ENCODE measurements at places on chromosomes 4 and X. TPM values are rescaled to one million over a fixed set of nuclear protein-coding genes. Genes with fewer than 3 reads are reported as not detected.

Gene LNX1
- not detected for total RNA-seq

- no peak for DNase-seq
Measured at GRCh38 chr4:16505726-16506125, 279.5 kb upstream of the TAPT1 start.

GRCh38 chr4:156362581-156362980 lies 408.9 kb upstream of the CTSO start:
- DNase-seq: no peak

DNA sequence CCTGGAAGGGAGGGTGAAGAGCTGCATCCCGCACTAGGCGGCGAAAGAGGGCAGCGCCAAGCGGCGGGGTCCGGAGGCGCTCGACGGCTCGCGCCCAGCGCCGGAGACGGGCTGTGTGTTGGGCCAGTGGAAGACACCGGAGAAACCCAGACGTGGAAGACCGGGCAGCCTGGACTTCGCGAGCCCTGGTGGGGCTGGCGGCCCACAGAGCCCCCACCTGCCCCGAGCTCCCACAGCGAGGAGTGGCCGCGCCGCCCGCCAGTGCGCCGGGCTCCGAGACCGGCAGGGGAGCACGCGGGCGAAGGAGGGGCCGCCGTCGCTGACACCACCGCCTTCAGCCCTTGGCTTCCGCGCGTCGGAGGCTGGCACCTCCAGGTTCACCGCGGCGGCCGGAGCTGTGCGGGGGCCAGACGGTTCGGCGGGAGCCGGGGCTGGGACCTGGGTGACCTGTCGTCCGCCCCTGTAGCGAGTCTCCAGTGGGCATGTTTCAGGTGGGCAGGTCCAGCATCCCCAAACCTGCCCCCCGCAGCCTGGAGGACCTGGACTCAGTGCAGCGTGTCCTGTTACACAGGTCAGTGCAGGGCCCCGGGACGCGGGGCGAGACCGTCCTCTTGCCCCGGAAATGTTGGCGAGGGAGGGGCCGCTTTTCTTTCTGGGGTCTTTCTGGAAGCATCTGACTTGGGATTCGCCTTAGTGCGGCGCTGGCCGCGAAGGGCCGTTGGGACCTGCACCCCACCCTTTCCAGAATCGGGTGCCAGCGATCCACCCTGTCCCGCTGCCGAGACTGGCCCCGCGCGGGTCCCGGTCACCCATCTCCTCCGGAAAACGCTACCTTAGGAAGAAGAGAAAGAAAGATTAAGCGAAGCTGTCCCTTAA lies 9.6 kb upstream of the INTU start:
- DNase-seq: no peak

DNA sequence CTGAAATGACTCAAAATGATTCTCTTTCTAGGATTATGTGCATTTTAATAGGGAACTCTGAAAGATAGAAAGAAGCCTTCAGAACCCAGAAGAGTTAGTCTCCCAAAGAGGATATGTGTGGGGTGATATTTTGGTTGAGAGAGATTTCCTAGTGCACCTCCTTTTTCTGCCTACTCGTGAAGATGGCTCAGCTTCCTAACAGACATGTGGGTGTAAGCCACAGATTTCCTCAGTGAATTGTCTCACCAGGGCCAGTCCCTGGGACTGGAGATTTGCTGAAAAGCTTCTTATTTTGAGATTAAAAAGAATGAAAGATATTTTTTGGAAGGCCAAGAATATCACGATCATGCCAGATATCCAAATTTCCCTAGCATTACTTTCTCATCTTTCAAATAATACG lies 42.8 kb downstream of the MAGEB17 start:
- DNase-seq: no peak

Measured in CD4-positive, alpha-beta T cell (primary cell).